ENCODE measurements at places on chromosomes 5 and 9.

- DNase-seq = no peak
These were observed 3.1 kb downstream of the HMCN2 start for GRCh38 chr9:130268521-130269211.

- DNase-seq = no peak
These were observed 50.0 kb upstream of the KLF4 start for GRCh38 chr9:107539427-107540163.

DNA sequence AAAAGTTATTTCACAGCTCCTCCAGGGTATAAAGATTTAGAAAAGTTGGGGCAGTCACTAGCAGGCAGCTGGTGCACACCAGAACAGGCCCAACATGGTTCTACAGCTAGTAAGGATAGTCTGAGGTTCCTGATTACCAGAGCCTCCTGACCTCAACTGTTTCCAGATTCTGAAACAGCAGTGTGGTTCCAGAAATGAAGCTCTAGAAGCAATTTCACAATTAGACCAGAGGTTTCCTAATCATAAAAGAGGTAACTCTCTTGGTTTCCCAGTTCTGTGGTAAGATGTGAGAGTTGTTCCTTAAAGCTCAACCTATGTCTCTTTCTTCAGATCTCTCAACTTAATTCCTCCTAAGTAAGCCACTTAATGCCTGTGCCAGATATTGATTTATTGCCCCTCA, 11.9 kb downstream of the AGTPBP1 start:
- DNase-seq = no peak

GRCh38 chr5:179874136-179874535, 15.5 kb upstream of the MRNIP start:
- no peak for DNase-seq

- DNase-seq = no peak
These were observed 7.7 kb downstream of the CCNI2 start for GRCh38 chr5:132754947-132755346.

DNA sequence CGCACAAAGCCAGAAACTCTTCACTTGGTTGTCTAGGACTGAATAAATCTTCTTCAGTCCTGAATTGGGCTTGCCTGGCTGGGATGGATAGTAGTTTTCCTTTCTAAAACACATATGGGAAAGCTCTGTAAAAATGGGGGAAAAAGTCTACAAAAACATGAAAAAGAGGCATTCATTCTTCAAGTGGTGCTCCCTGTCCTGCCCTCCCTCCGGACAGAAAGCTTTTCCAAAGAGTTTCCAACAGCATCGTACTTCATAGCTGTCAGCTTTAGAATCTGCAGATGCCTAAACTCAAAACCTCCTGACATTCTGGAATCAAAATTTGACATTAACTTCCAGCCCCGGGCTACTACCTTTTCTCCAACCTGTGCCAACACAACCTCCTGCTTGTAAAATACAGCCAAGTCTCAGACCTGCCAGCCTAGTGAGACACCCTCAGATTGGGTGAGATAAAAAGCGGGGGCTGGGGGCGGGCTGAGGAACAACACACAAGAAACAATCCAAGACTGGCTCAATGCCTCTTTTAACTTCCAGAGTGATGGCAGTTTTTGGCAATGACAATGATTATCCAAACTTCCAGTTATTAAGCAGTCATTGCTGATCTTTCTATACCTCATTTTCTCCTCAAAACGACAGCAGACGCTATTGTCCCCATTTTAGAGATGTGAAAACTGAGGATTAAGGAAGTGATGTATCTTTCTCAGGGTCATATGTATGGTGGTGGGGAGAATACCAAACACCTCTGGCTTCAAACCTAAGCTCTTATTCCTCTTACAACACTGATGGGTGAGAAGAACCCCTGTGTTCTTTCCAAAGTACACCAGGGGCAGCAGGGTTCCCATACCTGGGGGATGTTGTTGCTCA, 1.3 kb downstream of the TNC start:
- no peak for DNase-seq

GRCh38 chr5:82097-82496, 9.9 kb upstream of the PLEKHG4B start:
- no peak for DNase-seq

GRCh38 chr5:72107901-72108201, 576 bp downstream of the MAP1B start:
- DNase-seq = no peak

DNA sequence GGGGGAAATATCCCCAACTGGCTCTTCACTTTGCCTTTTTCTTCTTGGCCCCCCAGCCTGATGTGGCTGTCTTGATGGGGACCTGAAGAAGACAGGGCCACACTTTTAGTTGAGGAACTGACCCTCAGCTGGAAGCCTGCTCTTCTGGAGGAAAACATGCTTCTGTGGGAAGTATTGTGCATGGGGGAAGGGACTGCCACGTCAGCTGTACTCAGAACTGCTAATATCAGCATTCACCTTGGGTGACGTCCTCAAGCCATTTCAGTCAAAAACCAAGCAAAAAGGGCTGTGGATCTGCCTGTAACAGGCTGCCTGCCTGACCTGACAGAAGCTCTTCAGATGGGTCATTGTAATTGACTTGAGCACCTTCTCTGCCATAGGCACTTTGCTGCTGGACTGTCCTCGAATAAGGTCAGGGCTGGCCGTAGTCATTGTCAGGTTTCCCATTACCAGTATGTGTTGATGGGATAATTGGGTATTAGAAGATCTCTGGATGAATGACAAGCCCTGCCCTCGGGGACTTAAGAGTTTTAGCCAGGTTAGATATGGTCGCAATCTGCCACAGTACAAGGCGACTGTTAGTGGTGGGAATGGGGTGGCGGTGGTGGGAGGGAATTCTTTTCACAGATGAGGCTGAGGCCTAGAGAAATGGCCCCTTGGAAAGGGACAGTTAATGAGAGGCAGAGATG, 10.4 kb downstream of the RAI14 start:
- no peak for DNase-seq

DNA sequence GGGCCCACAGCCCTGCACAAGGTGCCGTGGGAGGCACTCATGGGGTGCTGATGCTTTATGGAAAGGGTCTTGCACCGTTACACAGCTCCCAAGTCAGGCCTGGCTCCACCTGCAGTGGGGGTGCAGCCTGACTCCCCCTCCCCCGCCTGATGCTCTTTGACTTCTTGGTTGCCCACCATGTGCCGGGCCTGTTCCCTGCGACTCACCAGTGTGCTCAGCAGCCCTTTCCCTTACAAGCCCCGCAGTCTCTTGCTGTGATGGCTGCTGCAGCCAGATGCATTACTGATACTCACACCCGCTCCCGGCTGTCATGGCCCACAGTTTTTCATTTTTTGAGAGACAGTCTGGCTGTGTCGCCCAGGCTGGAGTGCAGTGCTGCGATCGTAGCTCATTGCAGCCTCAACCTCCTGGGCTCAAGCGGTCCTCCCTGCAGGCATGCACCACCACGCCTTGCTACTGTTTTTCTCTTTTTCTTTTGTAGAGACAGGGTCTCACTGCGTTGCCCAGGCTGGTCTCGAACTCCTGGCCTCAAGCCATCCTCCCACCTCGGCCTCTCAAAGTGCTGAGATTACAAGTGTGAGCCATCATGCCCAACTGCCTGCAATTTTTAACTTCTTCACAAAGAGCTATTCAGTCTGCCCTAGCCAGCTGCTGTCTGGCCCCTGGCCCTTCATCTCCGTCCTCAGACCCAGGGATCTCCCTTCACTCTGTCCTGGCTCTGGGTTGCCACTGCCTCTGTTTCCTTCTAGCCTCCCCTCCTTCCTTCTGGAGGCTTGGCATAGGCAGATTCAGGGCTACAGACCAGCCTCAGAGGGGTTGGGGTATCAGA, 109.5 kb downstream of the RXRA start:
- DNase-seq = no peak
